ENCODE measurements at places on chromosomes 11 and 22.
A peak's percentile ranks its signal among the peaks of the same experiment; 100 is the strongest.

GRCh38 chr11:58919561-58919960 is 19.7 kb upstream of the GLYATL1 start:
- no peak for DNase-seq

DNA sequence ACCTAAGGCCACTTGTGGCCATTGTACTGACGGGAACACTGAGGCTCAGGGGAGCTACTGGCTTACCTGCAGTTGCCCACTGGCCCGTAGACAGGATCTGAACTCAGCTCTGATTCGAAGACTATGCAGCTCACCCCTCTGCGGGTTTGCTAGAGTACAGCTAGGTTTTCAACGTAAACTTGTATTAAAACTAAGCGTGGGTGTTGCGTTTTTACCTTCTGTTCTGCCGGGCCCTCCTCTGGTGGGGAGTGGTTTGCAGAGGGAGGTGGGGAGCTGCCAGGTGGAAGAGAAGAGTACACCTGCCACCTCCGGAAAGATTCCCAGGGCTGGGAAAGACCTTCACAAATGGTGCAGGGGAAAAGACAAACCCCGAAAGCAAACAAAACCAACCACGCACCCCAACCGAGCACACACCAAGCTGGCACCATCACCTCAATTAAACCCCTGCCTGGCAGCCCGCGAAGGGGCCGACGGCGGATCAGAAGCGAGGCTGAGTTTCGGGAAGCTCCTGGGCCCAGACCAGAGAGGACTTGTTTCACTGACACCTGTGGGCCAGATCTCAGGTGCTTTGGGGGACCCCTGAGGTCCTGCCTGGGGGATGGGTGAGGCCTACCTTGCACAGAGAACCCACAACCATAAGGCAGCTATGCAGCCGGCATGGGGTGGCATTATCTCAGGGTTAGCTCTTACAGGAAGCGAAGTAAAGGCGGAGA is 37.7 kb downstream of the SHISAL1 start:
- DNase-seq: no peak

DNA sequence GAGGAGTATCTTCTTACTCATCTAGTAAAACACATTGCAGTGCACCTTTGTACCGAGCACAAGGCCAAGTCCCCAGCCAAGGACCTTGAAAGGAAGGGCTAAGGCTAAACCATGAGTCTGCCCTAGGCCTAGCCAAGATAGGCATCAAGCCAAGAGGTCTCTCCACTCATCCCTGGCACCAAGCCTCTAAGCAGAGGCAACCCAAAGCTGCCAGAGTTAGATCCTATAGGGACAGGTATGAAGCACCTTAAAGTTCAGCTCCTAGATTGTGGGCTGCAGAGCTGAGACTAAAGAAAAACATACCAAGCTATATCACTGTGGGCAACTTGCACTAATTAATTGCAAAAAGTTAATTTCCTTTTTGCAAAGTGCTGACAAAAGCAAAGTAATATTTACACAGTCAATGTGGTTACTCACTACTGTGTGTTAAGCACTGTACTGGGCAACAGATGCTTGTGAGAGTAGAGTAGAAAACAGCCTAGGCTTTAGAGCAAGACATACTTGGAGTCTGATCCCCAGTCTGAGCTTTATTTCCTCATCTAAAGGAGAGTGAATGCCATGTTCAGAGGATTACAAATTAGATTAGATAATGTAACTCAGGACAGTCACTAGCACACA is 7.2 kb downstream of the COA4 start:
- DNase-seq: no peak

DNA sequence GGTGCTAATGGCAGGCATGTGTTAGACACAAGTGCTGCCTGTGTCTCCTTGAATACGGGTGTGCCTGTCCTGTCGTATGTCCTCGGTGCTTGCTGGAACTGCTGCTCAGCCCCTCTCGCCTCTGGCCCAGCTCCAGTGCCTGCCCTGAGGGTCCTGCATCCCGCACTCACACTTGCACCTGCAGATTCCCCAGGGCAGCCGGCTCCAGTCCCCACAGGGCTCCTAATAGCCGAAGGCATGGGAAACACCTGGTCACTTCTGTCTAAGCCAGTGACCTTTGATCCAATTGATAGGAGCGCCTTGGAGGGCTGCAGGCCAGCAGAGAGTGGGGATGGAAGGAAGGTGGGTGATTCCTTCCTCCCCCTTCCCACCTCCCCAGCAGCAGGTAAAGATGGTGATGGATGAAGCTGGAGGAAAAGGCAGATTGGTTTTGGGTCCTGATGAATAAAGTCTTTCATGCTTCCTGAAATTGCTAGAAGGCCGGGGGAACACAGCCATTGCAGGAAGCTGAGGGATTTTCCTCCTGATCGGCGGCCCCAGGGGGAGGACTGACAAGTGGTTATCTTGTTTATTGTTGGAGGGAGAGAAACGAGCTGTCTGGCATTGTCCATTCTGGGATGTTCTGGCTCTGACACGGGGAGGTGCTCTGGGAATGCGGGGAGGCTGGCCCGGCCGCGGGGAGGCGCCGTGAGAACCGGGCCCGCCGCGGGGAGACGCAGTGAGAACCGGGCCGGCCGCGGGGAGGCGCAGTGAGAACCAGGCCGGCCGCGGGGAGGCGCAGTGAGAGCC is 110.9 kb upstream of the B3GAT1 start:
- no peak for DNase-seq

DNA sequence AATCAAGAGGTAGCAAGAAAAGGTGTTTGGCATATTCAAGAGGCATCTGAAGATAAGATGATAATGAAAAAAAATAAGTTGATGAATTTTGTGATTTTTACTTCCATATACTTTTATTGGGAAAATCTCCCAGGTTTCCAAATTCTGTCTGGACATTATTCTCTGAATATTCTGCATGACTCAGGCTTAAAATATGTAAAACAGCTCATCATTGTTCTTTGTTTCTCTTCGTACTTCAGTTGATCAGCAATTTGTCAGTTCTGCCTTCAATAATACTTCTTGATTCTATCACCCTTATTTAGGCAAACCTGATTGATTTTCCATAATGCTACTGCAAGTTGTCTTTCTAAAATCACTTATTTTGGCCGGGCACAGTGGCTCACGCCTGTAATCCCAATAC is 30.2 kb downstream of the GTF2H1 start:
- no peak for DNase-seq

DNA sequence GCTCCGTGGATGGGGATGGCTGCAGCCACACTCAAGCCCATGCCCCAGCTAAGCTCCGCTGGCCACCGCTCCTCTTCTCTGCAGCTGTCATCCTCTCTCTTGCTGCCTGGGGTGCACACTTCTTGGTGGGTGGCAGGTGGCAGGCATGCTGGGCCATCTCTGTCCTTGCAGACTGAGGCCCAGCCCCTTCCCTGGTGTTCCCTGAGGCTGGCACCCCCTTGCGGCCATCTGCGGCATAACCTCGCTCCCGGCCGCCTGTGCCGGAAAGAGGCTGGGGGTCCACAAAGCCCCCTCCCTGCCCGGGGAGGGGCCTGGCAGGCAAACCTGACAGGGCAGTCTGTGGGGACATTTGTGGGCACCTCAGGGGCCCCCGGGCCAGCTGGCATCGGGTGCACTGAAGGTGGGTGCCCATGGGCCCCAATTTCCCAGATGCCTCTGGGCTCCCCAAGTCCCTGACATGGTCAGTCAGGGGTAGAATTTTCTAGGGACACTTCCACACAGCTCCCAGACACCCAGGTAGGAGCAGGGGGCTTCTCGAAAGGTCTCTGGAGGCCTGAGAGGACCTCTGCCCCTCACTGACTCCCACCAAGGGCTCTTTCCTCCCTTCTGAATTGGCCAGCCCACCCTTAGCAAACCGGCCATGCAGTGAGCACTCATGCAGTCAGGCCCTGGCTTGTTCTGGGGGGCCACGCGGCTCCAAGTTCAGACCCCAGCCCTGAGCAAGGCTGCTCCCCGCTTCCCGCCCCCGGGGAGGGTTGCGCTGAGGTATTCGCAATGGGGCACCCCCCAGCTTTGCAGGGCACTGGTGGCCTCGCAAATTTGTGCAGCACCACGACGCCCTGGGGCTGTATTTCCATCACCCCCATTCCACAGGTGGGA is 23.5 kb upstream of the TH start:
- DNase-seq: no peak

DNA sequence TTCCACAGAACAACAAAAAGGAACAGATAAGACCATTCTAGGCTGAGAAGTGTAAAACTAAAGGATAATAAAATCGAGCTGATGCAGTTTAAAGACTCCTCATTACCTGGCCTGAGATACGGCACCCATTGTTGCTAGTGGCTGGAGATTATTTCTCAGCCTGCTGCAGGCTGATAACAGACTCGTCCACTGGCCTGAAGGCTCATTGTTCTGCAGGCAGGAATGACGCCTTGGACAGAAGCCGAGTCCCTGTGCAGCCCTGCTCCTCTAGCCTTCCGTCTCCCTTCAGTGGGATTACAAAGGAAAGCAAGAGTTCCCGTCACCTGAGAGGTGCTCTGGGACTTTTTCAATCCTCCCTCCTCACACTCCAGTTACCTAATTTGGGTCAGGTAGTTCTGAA is 1065.3 kb downstream of the OPCML start:
- no peak for DNase-seq

DNA sequence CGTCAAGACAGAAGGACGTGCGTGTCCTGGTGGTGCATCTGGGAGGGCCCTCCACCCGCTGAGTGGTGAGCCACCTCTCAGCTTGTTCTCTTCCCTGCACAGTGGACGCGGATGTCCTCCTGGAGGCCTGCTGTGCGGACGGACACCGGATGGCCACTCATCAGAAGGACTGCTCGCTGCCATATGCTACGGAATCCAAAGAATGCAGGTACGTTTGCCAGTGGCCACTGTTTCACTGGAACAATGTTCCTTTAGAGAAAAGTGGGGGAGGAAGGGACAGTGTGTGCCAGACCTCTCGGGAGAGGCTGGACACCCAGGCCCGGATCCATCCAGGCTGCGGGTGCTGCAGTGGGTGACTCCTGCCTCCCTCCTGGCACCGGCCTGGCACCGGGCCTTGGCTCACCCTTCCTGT is 15.9 kb downstream of the FBLN1 start:
- no peak for DNase-seq

GRCh38 chr11:8168485-8169257 is at the start of gene RIC3:
RIC3 (minus strand) TSS chr11:8169025; CDS start chr11:8168989, 36 bp downstream.
- DNase-seq: peak; percentile 24

- DNase-seq: no peak
These were observed 2.1 kb downstream of the FEZ1 start for GRCh38 chr11:125494031-125494360.

GRCh38 chr11:64251016-64251752 is at the start of gene PLCB3:
PLCB3 (plus strand) TSS chr11:64251530; CDS start chr11:64251650, 120 bp downstream.
- DNase-seq: no peak

GRCh38 chr11:12195768-12196167 is 85.4 kb downstream of the MICAL2 start:
- no peak for DNase-seq

DNA sequence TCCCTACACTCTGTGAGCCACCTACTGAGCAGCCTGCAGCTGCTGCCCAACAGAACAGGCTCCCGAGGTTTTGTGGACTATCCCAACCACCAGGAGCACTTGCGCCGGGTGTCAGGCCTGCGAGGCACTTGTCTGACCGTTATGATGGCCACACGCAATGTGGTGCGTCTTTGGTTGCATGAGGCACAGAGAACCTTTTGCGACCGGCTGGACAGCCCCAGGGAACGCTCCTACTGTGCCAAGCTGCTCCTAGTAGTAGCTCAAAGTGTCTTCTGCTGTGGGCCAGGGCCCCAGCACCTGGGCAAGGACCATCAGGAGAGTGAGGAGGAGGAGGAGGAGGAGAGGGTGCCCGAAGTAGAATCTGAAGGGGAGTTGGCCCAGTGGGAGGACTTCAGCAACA is 46.4 kb downstream of the RRP8 start:
- no peak for DNase-seq

DNA sequence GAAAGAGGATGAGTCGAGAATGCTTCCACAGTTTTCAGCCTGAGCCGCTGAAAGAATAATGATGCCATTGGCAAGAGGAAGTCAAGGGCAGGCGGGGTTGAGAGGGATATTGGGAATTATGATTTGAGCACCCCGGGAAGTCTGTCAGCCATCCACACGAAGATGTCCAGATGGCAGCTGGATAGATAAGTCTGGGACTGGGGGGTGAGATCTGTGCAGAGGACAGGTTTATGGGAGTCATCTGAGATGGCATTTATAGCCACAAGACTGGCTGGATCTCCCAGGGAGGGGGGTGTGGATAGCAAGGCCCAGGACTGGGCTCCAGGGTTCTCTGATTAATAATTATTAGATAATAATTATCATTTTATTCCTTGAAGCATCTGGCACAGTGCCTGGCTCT is 5.1 kb upstream of the STIP1 start:
- no peak for DNase-seq

DNA sequence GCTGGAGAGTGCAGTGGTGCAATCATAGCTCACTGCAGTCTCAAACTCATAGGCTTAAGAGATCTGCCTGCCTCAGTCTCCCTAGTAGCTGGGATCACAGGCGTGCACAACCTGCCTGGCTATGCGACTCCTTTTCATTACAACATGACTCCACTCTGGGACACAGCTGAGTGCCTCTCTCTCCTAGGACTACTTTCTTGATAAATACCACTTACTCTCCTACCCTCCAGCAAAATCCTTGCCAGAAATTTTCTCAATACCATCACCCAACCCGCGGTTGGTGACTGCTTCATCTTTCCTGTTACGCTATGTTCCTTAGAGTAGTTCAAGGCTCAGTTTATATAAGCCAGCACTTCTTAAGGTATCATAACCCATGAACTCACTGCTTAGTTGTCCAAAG is 26.9 kb downstream of the ARFGAP3 start:
- no peak for DNase-seq

GRCh38 chr11:125314276-125315078 is 149.9 kb downstream of the PKNOX2 start:
- no peak for DNase-seq

DNA sequence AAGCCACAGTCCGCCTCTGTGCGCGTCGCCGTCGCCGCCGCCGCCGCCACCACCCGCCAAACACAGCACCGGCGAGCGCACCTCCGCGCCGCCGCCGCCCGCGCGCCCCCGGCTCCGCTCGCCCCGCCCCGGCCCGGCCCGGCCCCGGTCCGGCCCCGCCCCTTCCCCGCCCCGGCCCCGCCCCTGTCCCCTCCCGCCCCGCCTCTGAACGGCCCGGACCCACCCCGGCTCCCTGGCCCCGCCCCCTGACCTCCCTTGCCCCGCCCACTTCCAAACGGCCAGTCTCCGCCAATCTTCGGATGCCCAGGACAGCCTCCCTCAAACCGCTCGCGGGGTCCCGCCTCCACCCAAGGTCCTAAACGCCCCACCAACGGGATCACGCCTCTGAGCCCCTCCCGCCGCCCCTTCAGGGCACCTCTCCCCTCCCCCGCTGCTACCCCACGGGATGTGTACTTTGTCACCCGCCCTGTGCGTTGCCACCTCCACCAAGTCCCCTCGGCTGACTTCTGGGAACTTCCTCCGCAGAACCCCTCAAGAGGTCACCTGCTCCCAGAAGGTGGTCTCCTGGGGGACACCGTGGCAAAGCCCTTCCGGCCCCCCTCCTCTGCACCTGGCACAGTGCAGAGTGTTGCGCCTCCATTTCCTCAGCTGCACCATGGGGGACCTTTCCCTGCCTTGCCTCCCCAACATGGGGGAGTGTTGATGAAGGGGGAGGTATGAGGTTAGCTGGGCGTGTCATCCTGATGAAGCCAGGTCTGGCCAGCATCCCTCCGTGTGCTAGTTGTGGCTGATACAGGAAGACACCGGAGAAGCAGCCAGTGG is at the start of gene KIAA0930:
Gene KIAA0930, minus strand, starts transcription at position 85 of the 822 bp plus-strand sequence. CDS start 191 bp downstream, outside the sequence.
- DNase-seq: peak; percentile 63

GRCh38 chr11:120577624-120578363 is 66.2 kb downstream of the GRIK4 start:
- DNase-seq: no peak

- no peak for DNase-seq
These were observed 59.0 kb downstream of the UBASH3B start for GRCh38 chr11:122714484-122714883.

- no peak for DNase-seq
These were observed 944.6 kb downstream of the OPCML start for GRCh38 chr11:132587716-132588115.

All from stimulated activated CD4-positive, alpha-beta T cell treated with anti-CD3 and anti-CD28 coated beads, Interleukin-1b, Interleukin-23, amount 100 ng/mL, for 1 hour (primary cell).